ENCODE measurements at places on chromosomes 3 and 15.

GRCh38 chr3:146250449-146251382, at the start of gene PLSCR4:
PLSCR4 (minus strand) TSS chr3:146251105; CDS start chr3:146222071, 29,034 bp downstream.
- DNase-seq, result peak; percentile 28

GRCh38 chr3:138692152-138692551, 83.6 kb downstream of the FAIM start:
- DNase-seq, result no peak

DNA sequence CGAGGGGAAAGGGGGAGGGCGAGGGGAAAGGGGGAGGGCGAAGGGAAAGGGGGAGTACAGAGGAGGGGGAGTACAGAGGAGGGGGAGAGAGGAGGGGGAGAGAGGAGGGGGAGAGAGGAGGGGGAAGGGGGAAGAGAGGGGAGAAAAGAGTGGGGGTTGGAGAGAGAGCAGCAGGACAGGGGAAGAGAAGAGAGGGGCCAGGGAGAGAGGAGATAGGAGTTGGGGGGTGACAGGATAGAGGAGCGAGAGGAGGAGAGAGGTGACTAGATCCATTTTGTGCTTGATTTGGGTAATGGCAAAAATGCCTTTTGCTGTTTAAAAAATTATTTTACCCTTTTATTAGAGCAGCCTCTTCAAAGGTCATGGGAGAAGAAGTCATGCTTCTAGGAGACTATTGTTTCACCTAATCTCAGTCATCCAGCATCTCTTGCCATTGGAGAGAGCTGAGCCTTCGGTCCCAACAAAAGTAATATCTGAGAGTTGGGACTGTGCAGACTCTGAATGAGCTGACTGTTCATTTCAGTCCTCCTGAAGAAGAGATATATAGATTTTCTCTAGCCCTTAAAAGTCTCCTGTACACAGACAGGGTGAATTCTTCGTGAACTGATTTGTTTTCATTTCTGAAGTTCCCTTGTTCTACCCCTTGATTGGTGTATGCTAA, 15.1 kb upstream of the TOP2B start:
- DNase-seq, result no peak

- DNase-seq, result no peak
Measured at GRCh38 chr3:134242649-134243617, 7.7 kb downstream of the RYK start.

DNA sequence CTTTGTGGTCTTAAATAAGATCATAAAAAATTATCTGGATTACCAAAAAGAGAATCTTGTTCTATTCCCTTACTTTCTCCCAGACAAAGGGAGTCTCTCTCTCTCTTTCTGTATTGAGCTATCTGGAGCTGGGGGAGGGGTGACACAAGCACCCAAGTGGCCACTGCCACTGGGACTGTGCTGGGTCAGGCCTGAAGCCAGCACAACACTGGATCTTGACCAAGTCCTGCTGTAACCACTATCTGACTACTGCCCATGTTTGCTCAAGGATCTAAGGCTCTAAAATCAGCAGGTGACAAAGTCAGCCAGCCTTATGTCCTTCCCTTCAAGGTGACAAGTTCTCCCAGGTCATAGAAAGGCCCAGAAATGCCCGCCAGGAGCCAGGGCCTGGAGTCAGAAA, 75.0 kb upstream of the SPATA16 start:
- DNase-seq, result no peak

DNA sequence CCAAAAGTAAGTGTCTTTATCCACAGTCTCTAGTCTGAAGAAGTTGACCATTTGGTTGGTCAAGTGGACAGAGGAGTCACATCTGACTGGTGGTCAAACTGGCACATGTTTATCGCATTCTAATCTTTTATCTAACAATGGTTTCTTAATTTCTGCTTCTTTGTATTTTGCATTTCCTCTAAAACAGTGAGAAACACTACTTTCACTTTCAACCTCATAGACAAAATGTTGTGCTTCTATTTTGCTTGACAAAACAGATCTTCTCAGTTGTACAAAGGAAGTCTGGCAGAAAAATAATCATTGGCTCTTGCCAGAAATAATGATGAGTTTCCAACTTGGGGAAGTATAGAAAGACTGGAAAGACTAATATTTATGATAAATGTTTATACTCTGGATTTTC, 103.9 kb downstream of the MME start:
- DNase-seq, result no peak

DNA sequence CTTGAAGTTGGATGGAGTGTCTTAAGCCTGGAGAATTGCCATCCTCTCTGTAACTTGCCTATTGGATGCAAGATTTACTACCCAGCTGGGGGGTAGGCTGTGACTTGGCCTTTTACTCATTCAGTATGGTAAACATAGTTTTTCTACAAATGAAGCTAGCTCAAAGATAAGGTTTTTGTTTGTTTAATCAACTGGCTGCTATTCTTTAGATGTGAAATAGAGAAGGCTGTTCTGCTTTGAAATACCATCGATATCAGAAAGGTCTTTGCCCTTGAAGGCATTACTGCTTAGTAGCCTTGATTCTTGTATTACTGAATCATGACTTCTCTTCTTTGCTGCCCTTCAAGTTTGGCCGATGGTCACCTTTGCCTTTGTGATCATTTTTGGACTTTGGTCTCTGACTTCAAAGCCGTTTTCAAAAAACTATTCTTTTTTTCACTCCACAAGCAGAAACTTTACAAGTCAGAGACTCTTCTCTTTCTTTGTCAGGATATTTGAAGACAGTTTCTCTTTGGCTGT, 83.1 kb downstream of the GAP43 start:
- no peak for DNase-seq

GRCh38 chr15:67202991-67203390, 51.5 kb downstream of the AAGAB start:
- DNase-seq, result no peak

DNA sequence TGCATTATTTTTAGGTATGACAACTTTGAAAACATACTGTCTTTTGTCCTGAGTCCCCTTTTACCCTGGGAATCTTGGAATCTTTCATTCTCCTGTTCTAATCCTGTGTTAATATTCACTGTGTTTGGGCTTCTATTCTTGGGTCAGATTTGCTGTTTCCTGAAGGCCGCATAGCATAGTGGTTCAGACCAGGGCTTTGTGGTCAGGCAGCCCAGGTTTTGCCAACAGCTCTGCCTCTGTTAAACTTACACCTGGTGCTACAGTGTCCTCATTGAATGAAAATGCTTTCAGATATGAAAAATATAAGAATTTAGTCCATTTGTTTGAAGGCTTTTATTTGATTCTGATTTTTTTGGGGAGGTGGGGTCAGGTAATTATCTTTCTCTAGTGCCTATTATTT, 58.4 kb downstream of the SLC25A26 start:
- DNase-seq, result no peak

GRCh38 chr15:57245130-57245529, 131.2 kb upstream of the CGNL1 start:
- DNase-seq, result no peak
